ENCODE measurements at places on chromosomes 4 and X.

DNA sequence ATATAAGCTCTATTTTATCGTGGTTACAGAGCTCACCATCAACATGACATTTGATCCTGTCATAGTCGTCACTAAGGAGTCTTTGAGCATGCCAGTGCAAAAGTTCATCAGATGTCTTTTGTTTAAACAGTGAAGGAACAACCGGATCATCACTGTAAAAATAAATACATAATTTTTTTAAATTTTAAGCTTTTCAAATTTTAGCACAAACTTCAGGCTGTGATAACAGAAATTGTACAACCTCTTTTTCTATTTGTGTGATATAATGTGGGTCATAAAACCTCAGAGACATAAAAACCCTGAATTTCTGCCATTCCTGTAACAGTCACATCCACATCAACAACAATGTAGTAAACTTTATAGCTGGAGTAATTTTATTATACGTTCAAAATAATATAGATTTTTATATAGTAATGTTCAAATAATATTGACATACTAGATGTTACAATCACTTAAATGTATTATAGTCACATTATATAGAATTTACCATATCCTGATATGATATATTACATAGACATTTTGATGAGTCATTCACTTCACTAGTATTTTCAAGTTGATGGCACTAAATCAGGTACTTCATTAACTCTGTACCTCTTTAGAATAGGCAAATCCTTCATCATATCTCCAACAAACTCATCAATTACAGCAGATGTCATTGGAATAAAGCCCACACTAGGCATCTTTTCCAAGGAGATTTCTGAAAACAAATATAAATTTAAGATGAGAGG lies 47.7 kb downstream of the DDX60L start:
- ATAC-seq, result no peak

DNA sequence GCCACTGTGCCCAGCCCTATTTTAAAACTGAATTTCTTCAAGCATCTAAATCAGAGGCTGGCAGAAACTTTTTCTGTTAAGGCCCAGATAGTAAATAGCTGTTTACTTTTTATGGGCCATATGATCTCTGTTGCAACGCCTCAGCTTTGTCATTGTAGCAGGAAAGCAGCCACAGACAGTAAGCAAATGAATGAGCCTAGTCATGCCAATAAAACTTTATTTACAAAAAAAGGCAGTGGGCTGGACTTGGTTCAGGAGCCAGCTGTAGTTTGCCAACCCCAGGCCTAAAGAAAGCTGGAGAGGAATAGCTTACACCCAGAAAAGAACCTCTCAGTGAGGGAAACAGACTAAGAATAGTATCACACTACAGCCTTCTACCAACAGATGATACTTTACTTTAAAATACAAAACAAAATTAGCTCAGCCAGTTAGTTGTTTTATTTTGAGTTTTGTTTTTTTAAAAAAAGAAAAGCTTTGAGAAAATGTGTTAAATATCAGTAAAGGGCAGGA lies 25.5 kb downstream of the CHST7 start:
- no peak for ATAC-seq

- ATAC-seq, result no peak
These were observed 33.8 kb downstream of the FAM13A start for GRCh38 chr4:89023140-89023539.

GRCh38 chrX:149570668-149571067 lies 16.6 kb downstream of the MAGEA9B start:
- no peak for ATAC-seq

DNA sequence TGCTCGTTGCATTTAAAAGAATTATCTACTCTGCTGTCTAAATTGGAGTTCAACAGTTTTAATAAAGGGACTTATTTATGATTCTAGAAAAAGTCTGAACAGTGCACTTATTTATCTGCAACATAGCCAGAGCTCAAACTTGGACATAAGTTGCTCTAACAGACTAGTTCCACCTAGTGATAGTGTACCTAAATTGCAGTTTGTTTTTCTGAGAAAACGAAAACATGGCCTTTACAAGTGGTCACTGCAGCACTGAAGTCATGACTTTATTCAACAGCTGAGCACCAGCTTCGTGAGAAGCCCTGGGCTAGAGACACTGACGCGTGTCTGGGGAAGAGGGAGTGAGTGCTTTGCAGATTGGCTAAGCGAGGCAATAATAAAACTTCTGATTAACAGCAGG lies 77.3 kb upstream of the IGSF1 start:
- ATAC-seq, result no peak

DNA sequence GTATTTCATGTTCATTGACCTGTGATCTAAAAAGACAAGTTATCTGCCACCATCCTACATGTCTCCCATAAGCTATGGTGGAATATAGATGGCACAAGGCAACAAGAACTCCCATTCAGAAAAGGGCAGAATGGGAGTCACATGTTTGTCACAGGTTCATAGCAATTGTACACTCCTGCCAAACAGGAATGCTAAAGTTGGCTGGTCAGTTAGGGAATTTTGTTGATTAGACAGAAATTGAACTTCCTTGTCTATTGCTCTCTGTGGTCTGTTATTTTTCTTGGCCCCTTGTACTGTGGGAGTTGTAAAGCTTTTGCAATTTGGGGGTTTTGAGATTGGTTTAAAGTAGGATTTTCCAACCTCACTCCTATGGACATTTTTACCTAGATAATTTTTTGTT lies 101.7 kb upstream of the SOD3 start:
- no peak for ATAC-seq

- no peak for ATAC-seq
These were observed 3.4 kb upstream of the REELD1 start for GRCh38 chr4:146210890-146211289.

- ATAC-seq, result no peak
These were observed 23.3 kb upstream of the COQ2 start for GRCh38 chr4:83307920-83308319.

GRCh38 chrX:24025741-24026403 lies 1.1 kb downstream of the KLHL15 start:
- peak; percentile 47 for ATAC-seq

DNA sequence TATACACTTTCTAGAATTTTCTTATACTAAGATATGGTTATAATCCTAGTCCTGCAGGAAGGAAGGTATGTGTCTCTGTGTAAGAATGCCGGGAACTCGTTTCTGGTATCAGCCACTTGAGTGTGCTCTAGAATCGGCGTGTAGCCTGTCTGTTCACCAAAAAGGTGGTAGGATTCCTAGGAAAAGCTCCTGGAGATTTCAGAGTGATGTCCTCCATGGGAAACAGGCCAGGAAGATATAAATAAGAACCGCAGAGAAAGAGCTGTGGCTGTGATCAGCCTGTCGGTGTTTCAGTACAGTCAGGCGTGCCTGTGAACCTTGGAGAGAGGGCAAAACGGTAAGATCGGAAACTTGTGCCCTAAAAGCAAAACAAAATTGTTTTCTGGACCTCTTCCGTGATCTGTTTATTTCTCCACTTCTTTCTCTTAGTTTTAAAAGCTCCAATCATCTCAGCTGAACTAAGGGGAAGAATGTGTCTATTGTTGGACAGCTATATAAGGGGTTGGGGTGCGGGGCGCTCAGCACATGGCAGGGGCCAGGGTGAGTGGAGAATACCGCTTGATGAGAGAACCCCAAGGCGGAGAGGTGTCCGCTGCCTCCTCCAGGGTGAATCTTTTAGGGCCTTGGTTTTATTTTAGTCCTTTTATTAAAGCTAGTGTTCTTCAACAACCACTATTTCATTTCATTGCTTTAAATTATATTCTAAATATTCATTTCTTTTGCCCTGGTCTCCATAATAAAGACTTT lies 303.8 kb upstream of the TENM3 start:
- no peak for ATAC-seq

DNA sequence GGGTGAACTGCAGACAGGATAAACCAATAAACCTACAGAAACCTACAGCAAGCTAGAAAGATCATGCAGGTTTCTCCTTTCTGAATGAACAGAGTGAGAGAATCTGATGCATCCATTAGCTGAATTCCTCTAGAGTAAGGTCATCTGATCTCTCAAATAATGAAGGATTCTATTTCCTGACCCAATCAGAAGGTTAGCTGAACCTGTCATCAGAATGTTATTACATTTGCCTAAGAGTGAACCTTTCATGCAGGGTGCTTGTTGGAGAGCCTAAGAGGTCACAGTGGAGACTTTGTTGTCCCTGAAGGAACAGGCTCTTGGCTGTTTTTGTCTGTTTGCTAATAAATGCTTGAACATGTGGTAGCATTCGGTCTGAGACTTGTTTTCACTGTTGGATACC lies 24.0 kb downstream of the MEPE start:
- no peak for ATAC-seq

- ATAC-seq, result no peak
These were observed 23.5 kb downstream of the TLR10 start for GRCh38 chr4:38759113-38759789.

GRCh38 chrX:12986886-12987285 lies 12.0 kb downstream of the TMSB4X start:
- ATAC-seq, result no peak

- no peak for ATAC-seq
These were observed 79.4 kb downstream of the RPS6KA6 start for GRCh38 chrX:84108584-84108983.

DNA sequence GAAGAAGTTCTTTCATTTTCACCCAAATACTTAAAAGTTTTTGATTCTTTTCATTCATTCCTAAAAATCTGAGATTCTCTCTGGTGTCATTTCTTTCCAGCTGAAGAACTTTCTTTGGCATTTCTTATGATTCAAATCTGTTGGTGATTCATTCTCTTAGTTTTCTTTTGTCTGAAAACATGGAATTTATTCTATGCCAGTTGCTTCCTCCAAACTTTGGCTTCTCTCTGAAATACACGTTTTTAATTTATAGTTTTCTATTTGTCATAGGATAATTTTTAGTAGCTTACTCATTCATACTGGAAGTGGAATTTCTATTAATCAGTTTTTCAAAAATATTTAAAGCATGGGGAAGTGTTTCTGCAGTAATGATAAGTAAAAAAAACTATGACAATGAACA lies 1012.0 kb downstream of the RPA4 start:
- ATAC-seq, result no peak

DNA sequence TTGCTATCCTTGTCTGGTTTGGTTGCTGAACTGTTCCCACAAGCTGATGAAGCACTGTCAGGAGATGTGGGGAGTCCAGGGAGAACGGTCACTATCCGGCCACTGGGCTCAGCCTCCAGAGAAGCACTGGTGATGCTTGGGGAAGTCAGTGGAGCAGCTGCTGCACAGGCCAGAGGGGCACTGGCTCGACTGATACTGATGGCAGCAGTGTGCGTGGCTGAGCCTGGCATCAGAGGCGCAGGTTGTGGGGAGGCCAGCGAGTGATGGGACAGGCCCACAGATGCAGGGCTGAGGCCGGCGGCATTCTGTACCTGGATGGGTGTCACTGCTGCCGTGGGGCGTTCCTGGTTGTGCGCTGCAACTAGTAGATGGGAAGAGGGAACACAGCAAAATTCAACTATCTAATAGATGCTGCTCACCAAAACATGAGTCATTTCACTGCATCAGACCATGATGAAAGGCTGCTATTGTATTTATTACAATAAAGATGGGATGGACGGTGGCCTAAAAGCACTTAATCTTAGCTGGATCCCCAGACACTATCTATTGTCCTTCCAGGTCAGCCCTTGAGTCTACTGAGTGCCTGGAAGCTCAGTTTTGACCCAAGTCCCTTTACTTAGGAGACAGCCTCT lies 106.3 kb upstream of the CBR4 start:
- peak; percentile 51 for ATAC-seq

DNA sequence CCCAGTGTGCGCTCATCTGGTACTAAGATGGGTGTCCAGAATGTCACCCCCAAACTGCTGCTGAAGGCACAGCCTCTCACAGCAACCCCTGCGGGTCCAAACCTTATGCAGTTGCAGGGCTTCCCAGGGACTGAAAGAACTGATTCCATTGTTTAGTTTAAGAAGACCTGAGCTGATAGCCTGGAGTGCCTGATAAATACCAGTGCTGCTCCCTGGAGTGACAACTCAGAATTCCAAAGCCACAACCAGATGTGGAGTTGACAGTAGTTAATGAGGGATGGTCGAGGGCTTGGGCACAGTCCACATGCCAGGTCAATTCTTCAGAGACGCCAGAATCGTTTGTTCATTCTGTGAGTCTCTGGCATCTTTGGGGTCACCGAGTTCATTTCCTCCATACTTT lies 71.2 kb downstream of the LNX1 start:
- ATAC-seq, result no peak

DNA sequence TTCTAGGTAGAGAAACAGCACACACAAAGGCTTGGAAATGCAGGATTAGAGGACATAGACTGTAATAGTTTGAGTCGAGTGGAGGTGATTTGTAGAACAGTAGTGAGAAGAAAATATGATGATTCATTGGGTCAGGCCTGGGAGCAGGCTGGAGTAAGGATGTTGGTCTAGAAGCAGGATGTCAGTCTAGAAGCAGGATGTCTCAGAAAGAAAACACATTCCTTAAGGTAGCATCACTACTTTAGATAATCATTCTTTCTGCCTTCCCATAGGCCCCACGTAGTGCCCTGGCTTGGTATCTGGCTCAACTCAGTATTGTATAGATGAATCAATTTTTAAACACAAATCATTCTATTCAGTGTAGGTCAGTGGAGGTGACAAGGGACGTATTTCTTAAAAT lies 11.2 kb upstream of the DACH2 start:
- no peak for ATAC-seq

DNA sequence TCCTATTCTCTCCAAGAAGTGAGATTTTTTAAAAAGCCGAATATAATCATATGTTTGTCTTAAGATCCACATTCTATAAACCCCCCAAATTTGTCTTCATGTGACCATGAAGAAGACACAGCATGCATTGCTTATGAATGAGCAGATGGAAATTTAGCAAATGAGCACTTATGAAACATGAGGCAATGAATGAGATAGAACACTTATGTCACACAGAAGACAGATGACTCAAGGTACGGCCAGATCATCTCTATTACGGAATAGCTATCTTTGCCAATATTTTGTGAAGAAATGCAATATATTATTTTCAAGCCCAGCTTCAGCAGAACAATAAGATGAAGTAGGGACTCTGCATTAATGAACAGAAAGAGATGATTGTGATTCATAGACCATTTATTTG lies 21.4 kb downstream of the PHEX start:
- ATAC-seq, result no peak

DNA sequence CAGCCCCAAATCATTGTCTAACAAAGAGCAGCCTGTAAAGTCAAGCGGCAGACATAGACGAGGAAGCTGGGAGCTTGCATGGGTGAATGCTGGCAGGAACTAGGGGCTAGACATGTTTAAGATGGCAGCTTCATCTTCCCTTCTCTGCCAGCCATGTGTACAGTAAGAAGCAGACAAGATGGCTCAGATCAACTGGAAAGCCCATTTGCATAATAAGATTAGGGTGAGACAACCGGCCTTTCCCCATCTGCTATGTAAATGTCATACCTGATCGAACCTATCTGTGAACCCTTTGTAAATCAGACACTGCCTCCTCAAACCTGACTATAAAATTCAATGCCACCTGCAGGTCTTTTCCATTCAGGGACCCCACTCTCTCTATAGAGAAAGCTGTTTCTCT lies 22.8 kb upstream of the HADH start:
- ATAC-seq, result no peak

- no peak for ATAC-seq
These were observed 102.2 kb downstream of the SLC2A9 start for GRCh38 chr4:9919047-9919446.
